ENCODE measurements at places on chromosomes 3 and 15.

DNA sequence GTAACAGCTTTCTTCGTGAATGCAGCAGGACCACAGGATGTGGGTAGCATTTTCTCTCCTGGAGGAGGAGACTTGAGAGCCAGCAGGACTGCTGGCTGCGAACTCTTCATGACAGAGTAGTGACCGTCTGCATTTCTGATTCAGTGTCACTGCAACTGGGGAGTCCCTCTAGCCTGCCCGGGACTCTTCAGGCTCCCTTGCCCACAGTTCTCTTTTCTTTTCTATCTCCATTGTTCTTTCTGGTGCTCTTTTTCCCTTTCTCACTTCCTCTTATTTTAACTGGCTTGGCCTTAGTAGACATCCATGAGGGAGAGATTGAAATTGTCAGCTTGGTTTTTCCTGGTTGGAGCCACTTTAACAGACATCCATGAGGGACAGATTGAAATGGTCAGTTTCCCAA, 49.9 kb upstream of the P2RY1 start:
- DNase-seq, result no peak

DNA sequence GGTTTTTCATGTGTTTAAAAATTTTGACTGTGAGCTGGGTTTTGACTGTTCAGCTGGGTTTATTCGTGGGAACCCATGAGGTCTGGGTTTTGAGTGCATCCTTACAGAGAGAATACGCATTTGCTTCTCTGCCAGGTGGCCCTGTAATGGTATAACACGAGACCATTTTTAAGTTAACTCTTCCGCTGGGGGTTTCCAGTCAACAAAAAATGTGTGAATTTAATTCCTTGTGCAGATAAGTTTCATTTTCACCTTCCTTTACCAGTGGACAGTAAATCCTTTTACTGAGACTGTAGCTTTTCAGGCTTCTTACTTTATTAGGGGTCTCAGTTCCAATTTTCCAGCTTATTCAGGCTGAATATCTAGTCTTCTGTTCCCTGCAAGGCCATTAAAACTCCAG, 149.6 kb downstream of the OPA1 start:
- DNase-seq, result no peak

- DNase-seq, result no peak
Measured at GRCh38 chr15:43508991-43509659, 8.3 kb upstream of the MAP1A start.

DNA sequence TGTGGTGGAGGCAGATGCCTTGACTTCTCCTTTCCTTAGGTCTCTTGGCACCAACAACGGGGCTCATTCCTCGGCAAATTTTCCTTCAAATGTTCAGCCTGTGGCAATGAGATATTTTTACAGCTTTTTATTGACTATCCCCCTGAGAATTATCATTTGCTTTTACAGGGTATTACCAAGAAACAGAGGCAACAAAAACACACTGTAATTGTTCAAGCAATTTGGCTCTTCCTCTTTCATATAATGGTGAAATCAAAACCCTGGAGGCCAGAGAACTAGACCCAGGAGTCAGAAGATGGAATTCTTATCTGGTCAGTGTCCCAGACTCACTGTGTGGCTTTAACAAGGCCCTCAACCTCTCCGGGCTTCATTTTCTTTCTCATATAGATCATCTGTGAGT, 40.1 kb downstream of the TRIM42 start:
- no peak for DNase-seq

DNA sequence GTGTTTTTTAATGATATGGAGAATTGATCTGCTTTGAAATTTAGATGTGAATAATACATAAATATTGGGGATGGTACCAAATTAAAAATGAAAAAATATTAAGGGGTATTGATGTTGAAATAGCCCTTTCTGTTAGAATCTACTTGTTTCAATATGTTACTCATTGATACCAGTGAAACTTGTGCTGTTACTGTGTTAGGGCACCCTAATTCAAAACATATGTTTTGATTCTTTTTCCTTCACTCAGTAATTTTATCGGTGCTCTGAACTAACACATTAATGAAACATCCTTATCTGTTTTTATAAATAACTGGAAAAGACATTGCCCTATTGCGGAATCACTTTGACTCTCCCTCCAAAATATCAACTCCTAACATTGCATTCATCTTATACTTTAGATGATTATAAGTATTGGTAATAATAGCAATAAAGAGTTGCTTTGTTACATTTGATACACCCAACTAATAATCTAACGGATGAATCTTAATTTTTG, 52.0 kb upstream of the CCNB2 start:
- DNase-seq, result no peak

GRCh38 chr3:160402221-160403027, 3.0 kb downstream of the SMC4 start:
- DNase-seq, result no peak

GRCh38 chr3:113676261-113676660, 20.2 kb downstream of the USF3 start:
- DNase-seq, result no peak

DNA sequence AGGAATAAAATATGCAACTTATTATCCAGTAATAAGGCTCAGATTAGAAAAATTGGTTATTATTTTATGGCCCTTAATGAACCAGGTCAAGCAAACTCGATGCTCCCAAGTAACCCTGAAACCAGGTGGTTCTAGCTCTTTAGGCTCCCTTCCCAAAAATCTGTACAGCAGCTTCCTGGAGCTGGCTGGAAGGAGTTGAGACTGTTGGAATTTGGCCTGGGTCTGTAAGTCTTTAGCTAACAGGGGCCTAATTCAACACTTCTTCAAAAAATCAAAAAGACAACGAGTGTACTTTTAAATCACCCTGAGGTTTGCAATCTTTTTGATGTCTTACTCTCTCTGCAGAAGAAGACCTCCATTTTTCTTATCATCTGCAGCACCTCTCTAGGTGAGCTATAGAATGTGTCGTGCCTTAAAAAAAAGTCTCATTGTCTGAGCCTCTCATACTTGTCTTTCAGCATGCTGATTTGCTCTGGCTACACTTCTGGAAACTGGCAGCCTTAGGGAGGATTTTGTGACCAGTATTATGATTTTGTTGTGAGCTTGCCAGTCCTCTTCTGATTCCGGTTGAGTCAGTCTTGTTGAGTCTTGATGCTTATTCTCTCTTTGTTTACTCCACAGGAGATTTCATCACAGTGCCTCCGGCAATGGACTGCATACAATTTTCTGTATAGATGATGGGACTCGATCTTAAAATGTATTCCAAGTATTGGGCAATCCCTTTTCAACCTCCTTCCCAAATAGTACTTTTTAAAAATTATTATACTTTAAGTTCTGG, 235.0 kb upstream of the KBTBD8 start:
- DNase-seq, result no peak

DNA sequence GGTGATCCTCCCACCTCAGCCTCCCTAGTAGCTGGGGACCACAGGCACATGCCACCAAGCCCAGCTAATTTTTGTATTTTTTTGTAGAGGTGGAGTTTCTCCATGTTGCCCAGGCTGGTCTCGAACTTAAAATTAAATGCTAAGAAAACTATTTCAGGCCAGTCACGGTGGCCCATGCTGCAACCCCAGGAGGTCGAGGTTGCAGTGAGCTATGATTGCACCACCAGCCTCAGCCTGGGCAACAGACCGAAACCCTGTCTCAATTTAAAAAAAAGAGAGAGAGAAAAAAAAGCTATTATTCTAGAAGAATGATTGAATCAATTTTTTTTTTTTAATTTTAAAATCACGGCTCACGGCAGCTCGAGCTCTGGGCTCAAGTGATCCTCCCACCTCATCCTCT, 4.7 kb downstream of the SLC51A start:
- DNase-seq, result no peak

GRCh38 chr15:88002706-88003105, 253.8 kb downstream of the NTRK3 start:
- DNase-seq, result no peak

DNA sequence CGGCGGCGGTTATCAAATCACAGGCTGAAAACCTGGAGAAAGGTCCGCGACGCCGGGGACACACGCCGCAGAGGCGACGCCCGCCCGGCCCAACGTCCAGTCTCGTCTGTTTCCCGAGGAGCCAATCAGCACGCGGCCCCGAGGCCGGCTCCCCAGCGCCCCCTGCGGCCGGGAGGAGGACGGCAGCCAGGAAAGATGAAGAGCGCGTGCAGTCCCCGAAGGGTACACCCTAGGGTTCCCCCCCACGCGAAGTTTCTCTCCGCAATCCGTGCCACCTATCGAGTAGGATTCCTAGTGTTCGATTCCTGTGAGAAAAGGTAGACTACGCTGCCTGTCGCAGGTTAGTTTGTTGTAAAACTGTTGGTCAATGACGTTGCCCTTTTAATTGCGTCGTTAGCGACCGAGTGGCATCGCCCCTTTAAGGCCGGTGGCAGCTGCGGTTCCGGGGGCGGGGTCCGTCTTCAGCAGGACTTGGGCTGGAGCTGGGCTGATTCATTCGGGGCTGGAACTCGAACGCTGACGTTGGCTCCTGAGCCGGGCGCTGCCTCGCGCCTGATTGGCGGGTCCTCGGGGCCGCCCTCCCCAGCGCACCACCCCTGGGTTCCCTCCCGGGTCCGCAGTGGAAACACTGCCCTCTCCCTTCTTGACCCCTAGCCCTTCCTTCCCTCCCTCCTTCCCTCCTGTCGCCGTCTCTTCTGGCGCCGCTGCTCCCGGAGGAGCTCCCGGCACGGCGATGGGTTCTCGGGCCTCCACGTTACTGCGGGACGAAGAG, at the start of the genes CHP1 and EXD1:
Gene CHP1 (plus strand): TSS at position 619 of the 772 bp plus-strand sequence. CDS start 115 bp downstream, at position 734.
Gene EXD1 (minus strand): TSS at position 108 of the 772 bp plus-strand sequence. CDS start 4,182 bp downstream, outside the sequence.
- DNase-seq, result peak; percentile 97

GRCh38 chr3:23341147-23341838, 138.2 kb downstream of the UBE2E2 start:
- DNase-seq, result no peak

GRCh38 chr3:100088735-100089368, 25.4 kb downstream of the FILIP1L start:
- no peak for DNase-seq

GRCh38 chr3:46660003-46660402, 33.5 kb downstream of the ALS2CL start:
- no peak for DNase-seq

- no peak for DNase-seq
Measured at GRCh38 chr3:186514296-186515002, 29.7 kb downstream of the CRYGS start.

DNA sequence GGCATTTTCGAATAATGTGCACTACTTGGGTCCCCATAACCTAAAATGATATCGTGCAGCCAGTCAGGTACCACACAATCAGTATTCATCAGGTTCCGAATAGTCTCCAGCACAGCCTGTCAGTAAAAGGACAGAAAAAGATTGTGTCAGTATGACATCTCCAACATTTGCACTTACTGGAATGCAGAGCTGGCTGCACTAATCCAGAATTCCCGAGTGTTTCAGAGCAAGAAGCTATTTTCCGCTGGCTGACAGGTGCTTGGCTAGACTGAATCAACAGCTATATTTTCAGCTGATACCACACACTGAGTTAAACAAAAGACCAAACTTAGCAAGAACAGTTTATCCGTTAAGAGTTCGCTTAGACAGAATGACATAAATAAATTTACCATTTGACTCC, 68.8 kb downstream of the AQR start:
- DNase-seq, result no peak

DNA sequence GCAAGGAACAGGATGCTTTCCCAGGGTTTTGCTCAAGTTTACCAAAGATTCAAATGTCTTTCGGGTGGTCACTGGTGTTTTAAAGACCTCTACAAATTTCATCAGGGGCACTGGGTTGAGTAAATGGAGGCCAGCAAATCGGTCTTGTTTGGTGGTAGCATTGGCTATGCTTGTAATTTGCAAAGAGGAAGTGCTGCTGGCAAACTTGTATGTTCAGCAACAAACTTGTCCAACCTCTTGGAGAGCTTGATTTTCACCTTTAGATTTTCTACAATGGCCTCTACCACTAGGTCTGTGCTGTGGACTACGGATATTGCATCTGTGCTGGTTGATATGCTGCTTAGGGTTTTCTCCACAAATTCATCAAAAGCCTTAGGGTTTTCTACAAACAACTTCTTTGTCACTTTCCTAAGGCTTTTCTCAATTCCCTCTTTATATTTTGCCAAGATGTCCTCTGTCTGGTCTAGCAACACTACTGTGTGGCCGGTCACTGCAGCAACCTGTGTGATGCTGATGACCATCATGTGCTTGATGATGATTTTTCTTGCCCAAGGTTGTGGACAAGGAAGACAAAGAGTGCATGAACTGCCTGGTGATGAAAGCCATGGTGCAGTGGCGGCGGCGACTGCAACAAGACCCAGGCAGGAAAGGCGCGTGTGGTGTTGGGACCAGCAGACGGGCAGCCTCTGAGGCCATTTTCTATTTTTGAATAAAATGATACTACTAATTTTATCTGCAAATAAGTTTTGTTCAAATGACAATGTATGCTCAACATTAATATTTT, 50.8 kb downstream of the RFX7 start:
- no peak for DNase-seq

DNA sequence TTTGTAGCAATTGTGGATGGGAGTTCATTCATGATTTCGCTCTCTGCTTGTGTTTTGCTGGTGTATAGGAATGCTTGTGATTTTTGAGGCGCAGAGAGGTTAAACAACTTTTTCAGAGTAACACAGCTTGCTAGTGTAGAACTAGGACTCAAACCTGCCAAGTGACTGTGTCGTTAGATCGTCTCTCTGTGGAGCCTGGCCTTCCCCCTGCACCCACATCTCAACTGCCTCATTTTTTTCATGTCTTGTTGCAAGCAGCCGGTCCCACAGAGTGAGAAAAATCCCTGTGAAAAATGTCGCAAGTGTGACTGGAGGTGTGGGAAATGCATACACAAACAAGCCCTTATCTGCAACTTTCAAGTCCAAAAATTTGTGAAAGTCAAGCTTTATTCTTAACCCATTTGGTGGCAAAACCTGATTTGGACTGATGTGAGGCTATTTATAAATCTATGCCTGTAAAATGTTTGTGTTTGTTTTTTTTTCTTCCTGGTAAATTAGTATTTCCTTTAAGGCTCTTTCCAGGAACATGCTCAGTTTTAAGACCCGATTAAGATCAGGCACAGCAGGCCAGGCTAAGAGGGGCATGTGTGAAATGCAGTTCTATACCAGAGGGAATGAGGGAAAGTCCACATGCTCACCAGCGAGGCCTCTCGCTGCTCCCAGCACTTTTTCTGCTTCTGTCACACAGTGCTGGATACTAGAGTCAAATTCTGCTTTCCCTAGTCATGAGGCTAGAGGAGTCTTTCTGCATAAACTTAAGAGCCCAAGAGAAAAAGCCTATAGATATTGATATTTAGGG, 25.8 kb downstream of the ST6GAL1 start:
- DNase-seq, result no peak

- DNase-seq, result no peak
Measured at GRCh38 chr15:77038312-77039216, 32.3 kb downstream of the TSPAN3 start.

DNA sequence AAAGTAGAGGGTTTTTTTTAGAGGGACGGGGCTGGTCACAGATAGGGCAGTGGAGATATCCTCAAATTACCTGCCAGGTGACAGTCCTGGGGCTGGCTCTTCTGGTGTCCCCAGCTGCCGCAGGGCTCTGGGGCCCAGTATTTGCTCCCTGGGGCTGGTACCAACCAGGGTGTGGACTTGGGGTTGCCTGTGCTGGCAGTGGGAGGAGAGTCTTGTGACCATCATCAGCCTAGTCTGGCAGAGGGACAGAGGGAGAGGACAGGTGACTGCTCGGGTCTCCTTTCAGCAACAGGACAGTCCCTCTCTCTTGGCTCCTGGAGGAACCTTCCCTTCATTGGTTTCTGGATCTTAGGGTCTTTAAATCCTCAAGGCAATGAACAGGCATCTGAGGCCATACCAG, 7.9 kb upstream of the RPP14 start:
- no peak for DNase-seq
